ENCODE measurements at places on chromosomes 16 and 17. TPM values are rescaled to one million over a fixed set of nuclear protein-coding genes. Genes with fewer than 3 reads are reported as not detected.

The SLC16A3 gene
- 162 TPM for total RNA-seq

The CDH16 gene
- 1.8 TPM for total RNA-seq

The RNF112 gene
- 0.64 TPM for total RNA-seq

The CES1 gene
- 0.26 TPM for total RNA-seq

The KRTAP9-2 gene
- not detected for total RNA-seq

The ABHD15 gene
- total RNA-seq, result 6.3 TPM

The WSCD1 gene
- 0.26 TPM for total RNA-seq

The TBC1D3E gene
- 0.77 TPM for total RNA-seq

The CD300E gene
- not detected for total RNA-seq

The KRTAP4-9 gene
- total RNA-seq, result not detected

All from bronchial epithelial cell (primary cell).